ENCODE measurements at places on chromosomes 7 and 10. TPM values are rescaled to one million over a fixed set of nuclear protein-coding genes. Genes with fewer than 3 reads are reported as not detected.

DNA sequence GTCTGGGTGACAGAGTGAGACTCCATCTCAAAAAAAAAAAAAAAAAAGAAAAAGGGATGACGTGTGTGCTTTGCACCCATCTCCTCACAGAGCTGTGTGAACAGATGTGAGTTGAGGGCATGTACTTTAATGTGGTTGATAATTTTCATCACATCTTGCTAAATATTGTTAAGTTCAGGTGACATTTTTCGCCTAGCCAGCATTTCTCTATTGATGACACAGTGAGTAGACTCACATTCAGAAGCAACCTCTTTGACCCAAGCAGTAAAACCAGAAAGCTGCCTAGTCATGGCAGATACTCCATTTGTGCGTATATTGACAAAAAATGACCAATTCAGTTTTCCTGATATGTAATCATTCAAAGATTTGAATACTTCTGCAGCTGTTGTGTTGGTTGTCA, 126.0 kb downstream of the ATRNL1 start:
- no peak for DNase-seq

DNA sequence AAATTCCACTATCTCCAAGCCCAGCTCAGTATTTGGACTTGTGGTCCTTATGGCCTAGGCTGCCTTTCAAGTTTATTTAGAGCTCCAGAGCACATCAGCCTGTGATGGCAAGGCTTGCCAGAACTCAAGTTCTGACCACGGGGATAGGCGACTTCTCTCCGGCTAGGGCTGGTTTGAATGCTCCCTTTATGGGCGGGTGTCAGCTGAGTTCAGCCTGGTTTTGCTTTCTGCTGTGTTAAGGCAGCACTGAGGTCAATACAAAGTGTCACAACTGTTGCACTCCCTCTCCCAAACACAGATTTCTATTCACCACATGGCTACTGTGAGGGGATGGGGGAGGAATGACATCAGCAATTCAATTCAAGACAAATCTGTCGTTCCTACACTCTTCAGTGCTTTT, 318.1 kb upstream of the MYO3A start:
- no peak for DNase-seq

Gene HTR5A
- not detected for total RNA-seq

GRCh38 chr10:1310271-1310789, 254.1 kb downstream of the WDR37 start:
- no peak for DNase-seq

DNA sequence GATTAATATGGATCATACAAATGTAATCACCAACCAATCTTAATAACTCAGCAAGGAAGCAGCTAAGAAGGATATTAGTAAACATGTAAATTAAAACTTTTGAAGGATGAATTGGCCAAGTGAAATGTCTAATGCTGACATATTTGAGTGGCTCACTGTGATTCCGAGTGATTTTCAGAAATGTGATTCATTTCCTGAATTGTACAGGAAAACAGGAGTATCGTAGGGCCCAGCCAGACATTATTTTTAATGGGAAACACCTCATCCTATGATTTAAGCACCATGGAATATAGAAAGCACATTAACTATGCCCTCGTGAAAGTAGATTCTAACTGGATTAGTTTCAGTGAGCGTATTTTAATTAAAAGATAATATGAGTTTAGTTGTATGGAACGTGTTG, 82.3 kb downstream of the LHFPL3 start:
- DNase-seq = no peak

GRCh38 chr10:11264296-11265048, 246.8 kb downstream of the CELF2 start:
- DNase-seq = no peak

Gene CRHR2
- not detected for total RNA-seq

GRCh38 chr10:102413053-102413705, 5.4 kb downstream of the PSD start:
- DNase-seq = no peak

DNA sequence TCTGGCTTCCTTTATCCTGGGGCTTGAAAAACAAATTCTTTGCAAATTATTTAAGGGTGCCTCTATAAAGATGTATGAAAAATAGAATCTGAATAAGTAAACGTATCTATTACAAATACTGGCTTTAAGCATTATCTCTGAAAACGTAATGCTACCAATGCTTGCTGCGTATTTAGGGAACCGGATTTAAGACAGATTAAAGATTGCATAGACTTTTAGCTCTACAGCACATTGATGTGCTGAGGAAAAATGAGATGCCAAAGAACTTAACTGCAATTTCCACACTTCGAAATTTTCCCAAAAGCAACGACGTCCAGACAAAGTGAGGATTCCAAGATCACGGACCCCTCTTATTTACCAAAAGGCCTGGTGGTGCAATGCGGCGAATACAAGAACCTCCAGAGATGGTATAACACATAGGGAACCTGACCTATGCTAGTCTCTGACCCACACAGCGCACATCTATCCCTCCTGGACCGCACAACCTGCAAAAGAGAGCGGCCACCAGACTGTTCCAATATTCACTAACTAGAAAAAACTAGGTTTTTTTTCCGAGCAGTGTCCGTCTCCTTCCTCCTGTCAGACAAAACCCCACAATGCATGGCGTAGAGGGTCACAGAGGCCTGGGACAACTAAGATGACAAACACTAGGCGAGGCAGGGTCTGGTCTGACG, 34.3 kb upstream of the PHF14 start:
- DNase-seq = no peak

GRCh38 chr10:110804376-110804775, 67.4 kb upstream of the PDCD4 start:
- no peak for DNase-seq

GRCh38 chr7:81725812-81726127, 44.1 kb downstream of the HGF start:
- DNase-seq = no peak

DNA sequence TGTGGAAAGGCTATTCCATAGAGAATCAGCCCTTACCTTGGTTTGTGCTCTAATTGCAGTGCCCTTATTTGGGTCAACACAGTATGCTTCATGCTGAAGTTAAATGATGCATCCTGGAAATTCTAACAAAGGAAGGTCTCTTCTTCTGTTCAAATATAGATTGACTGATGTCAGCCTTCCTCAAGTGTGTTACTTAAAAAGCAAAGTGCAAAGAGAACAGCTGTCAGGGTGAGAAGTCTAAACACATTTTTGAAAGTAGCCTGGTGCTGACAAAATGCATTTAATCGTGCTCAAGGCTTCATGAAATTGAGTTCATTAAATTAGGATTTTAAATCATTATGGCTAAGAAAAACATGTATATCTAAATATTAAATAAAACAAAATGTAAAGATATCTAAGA, 19.5 kb downstream of the AGR2 start:
- DNase-seq = no peak

- no peak for DNase-seq
These were observed 16.1 kb downstream of the SNX10 start for GRCh38 chr7:26307791-26308190.

DNA sequence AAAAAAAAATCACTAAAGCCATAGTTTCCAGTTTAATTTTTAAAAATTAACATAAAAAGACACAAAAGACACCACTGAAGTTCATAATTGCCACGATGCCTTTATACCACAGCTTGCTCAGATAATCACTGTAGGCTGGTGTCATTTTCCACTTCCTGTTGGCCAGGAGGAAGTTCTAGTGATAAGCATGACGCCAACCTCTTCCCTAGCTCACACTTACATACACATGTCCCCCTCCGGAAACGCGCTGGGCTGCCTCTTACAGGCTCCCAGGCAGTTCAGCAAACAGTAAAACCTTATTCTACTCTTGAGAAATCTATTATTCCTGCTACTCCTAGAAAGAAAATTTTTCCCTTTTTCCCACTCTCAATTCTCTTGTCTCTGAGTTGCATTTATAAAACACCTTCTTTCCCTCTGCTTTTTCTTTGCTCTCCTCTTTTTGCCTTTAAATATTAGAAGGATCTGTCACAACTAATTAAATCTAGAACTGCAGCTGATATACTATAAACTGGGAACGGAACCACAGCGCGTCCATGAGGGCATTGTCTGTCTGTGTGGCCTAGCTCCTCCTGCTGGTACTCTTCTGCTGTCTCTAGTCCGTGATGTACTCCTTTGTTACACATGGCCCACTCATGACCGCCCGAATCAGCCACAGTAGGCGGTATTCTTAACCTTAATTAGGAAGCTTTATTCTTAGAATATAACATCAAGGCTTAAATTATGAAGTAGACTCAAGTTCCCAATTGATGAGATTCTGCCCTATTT, 664.9 kb downstream of the CNTNAP2 start:
- DNase-seq = peak; percentile 20

- DNase-seq = no peak
These were observed 182.0 kb downstream of the CUX1 start for GRCh38 chr7:101999393-101999792.

Gene TLX1
- total RNA-seq = 0.55 TPM

GRCh38 chr7:110541962-110542361, 549.0 kb upstream of the LRRN3 start:
- DNase-seq = no peak

- DNase-seq = no peak
These were observed 67.5 kb upstream of the ZNF722 start for GRCh38 chr7:63931057-63931600.

GRCh38 chr7:37405603-37406122, 43.0 kb downstream of the ELMO1 start:
- peak; percentile 92 for DNase-seq

GRCh38 chr7:94763268-94763667, 107.3 kb upstream of the SGCE start:
- DNase-seq = no peak

Gene ATOH7
- 0.49 TPM for total RNA-seq

- no peak for DNase-seq
These were observed 37.0 kb upstream of the MINDY3 start for GRCh38 chr10:15897287-15897686.

DNA sequence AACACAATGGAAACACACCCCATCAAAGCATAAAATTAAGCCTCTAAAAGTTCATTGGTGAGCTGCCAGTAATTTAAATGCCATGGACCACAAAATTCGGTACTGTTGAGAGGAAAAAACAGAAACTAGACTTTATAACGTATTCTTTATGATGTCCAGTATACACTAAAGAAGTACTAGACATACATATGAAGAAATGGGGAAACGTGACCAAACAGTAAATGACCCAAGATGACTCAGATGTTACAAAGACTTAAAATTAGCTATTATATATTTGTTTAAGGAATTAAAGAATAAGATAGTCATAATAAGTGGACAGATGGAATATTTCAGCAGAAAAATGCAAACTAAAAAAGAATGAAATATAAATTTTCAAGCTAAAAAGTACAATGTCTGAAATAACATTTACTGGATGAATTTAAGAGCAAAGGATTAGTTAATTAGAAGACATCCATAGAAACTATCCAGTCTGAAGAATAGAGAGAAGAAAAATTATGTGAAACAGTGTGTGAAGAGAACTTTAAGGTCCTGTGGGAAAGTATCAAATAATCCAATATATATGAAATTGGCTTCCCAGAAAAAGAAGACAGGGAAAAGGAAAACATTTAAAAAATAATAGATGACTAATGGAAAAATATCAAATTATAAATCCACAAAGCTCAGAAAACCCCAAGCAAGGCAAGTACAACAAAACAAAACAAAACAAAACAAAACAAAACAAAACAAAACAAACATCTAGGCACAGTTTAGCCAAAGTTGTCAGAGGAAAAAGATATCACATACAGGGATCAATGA, 69.4 kb downstream of the SAMD9 start:
- no peak for DNase-seq

- DNase-seq = peak; percentile 84
These were observed 905 bp downstream of the C1GALT1 start for GRCh38 chr7:7183061-7183837.

Gene ADAMTS14
- 0.12 TPM for total RNA-seq

GRCh38 chr10:24722131-24722675, 1.5 kb downstream of the ARHGAP21 start:
- no peak for DNase-seq

DNA sequence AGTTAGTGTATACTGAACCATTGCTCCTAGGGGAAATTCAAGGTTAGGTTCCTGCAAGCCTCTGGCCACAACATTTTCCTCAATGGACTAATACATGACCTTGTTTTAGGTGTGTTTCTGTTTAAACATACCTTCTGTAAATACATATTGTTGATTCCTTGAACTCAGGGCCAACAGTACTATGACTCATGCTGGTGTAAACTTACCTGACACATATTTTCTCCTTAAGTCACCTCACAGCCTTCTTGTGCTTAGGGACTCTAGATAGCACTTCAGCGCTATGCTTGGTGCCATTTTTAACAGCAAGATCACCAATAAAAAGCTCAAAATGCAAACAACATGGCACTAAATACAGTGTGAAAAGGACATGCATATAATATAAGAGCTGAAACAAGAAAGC, 176.4 kb downstream of the TAX1BP1 start:
- no peak for DNase-seq

- DNase-seq = no peak
These were observed 189.8 kb downstream of the CTNNA3 start for GRCh38 chr10:67506083-67506756.

Gene TAS2R41
- total RNA-seq = not detected
